Adrenal gland (tissue), 19 donors: ENCODE measurements at places on chromosomes 11 and 22. TPM values are rescaled to one million over a fixed set of nuclear protein-coding genes. Genes with fewer than 3 reads are reported as not detected.

DNA sequence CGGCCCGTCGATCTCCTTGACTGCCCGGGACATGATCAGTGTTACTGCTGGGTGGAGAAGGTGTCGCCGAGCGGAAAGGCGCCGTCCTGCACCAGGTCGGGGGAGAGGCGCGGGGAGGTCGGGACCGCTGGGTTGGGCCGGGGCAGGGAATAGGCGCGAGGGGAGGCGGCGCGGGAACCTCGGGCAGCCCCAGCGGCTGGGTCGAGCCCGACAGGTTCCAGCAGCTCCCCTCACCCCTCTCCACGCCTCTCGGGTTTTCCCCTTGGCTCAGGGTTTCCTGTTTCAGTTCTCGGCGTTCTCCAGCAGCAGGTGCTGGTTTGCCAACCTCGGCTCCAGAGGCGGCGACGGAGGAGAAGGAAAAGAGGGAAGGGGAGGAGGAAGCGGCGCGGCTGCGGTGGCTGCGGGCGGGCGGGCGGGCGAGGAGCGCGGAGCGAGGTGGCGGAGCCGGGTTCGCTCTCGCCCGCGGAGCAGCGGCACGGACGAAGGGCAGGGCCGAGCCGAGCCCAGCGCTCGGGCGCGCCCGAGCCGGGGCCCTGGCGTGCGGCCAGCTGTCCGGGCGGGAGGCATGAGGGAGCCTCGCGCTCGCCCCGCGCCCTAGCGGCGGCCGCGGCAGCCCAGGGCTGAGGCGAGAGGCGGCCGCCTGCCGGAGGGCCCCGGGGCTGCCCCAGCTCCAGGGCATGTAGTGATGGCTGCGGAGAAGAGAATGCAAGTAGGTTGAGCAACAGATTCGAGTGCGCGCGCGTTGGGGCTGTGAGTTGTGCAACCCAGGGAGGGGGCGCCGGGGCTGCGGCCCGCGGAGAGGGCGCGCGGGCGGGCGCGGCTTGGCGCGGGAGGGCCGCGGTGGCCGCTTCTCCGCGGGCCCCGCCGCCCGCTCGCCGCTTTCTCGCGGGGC, at the start of gene ZC3H12C:
Gene ZC3H12C, plus strand, starts transcription at position 878 of the 892 bp plus-strand sequence. CDS start 20 bp downstream, outside the sequence.
- H3K27ac ChIP-seq = peak within 1 kb of the TSS; percentile 97
- DNase-seq = peak; percentile 90

DNA sequence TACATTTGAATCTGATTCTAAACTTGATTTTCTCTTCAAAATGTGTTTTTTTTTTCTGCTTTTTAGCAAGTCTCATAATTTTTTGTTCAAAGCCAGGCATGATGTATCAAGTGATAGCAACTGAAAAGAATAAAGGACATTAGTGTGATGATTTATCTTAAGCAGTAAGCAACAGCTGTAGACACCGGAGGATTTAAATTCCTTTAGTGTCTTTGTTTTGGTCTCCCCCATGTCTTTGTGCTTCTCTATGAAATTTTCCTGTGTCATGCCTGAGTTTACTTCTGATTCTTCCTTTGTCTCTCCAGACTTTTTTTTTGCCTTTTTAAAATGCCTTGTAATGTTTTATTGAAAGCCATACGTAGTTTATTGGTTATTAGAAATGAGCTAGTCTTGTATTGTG, 934.2 kb upstream of the RAG2 start:
- DNase-seq = no peak
- no peaks in the 10 kb centered on the region for H3K4me1 ChIP-seq
- H3K36me3 ChIP-seq = no peaks in the 10 kb centered on the region
- no peak overlapping the region for H3K4me3 ChIP-seq
- no peak overlapping the region for H3K27ac ChIP-seq
- H3K27me3 ChIP-seq = no peaks in the 10 kb centered on the region

DNA sequence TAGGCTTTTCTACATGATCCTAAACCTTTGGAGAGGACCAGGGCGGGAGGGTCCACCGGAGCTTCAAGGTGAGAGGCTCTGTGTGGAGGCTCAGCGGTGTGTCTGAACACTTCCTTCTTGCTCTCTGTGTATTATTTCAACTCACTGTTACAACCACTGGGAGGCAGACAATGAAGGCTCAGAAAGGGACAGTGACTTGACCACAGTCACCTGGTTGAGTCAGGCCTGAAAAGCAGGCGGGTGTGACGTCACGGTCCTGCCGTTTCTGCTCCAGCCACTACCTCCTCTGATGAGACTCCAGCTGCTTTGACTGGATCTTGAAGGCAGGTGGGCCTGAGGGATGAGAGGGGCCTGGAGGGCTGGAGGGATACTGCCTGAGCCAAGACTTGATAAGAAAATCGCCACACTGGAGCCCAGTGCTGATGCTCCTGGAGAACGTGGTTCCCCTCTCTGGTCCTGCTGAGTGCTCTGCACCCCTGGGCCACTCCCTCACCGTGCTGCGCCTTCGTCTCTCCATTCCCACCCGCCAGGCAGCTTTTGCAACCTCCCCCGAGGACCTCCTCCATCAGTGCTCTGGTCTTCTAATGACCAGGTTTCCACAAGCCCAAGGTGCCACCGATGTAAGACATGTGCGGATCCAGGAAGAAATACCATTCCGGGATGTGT, 27.9 kb downstream of the KCNC1 start:
- H3K4me3 ChIP-seq = no peak overlapping the region
- H3K4me1 ChIP-seq = no peaks in the 10 kb centered on the region
- no peak for DNase-seq

DNA sequence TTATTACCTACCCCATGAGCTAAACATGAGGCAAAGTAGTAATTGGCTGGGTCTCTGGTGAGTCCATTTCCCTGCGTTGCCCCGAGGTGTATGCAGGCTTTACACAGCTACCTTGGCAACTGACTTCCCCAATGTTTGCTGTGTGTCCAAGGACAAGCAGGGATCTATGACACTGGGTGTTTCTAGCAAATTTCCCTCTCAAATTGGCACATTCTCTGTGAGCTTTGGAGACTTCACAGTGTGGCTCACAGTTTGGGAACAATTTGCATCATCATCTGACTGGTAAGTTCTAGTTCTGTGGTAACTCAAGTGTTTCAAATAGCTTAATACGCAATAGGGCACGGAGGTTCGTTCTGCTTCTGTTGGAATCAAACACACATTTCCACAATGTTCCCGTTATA, 12.5 kb downstream of the NNMT start:
- H3K27ac ChIP-seq = peak overlapping the region; percentile 77
- no peaks in the 10 kb centered on the region for H3K27me3 ChIP-seq
- H3K36me3 ChIP-seq = no peaks in the 10 kb centered on the region
- no peak for DNase-seq
- peaks cover 8% of the 10 kb centered on the region for H3K4me1 ChIP-seq
- H3K4me3 ChIP-seq = no peak overlapping the region

- no peaks in the 10 kb centered on the region for H3K27me3 ChIP-seq
- H3K27ac ChIP-seq = peak overlapping the region; percentile 6
- peaks cover 42% of the 10 kb centered on the region for H3K4me1 ChIP-seq
Measured at GRCh38 chr11:66951927-66952337, 6.3 kb downstream of the PC start.

DNA sequence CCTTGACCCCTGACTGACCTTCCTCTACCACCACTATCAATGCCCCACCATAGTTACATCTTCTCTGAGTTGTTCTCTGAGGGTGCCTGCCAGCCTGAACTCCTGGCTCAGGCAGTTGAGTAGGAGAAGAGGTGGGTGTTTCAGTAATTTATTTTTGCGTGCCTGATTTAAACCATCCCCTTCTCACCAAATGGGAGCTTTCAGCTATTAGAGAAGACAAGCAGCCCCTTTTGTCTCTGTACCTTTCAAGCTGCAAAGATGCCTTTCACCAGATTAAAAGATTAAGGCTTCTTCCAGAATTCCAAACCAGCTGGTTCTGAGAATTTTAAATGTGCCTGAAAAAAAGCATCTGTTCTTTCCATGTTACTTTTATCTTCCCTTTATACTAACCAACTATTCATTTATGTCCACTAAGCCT, 223.8 kb downstream of the FAM76B start:
- no peaks in the 10 kb centered on the region for H3K4me1 ChIP-seq
- H3K27me3 ChIP-seq = no peaks in the 10 kb centered on the region
- H3K36me3 ChIP-seq = no peaks in the 10 kb centered on the region
- DNase-seq = no peak

DNA sequence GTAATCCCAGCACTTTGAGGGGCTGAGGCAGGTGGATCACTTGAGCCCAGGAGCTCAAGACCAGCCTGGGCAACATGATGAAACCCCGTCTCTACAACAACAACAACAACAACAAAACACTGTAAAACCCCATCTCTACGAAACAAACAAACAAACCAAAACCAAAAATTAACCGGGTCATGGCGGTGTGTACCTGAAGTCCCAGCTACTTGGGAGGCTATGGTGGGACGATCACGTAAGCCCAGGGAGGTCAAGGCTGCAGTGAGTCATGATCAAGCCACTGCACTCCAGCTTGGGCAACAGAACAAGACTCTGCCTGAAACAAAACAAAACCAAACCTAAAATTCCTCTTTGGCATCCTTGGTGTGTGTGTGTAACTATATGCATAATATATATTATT, 7.0 kb upstream of the POLA2 start:
- H3K4me3 ChIP-seq = no peak overlapping the region
- no peaks in the 10 kb centered on the region for H3K4me1 ChIP-seq
- no peak overlapping the region for H3K27ac ChIP-seq
- no peaks in the 10 kb centered on the region for H3K27me3 ChIP-seq
- DNase-seq = peak; percentile 52

DNA sequence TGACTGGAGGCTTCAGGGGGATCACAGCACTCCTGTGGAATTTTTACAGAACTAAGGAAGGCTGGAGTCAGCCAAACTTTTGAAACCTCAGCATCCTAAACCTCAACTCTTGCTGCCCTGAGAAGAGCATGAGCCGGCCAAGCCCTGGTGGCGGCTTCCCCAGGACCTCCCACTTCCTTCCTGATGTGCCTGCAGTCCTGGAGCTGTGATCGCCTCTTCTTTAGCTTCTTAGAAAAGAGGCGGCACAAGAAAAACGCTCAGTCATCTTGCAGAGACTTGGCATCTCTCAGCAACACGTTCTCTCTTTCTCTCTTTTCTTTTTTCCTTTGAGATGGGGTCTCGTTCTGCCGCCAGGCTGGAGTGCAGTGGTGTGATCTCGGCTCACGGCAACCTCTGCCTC, 40.4 kb upstream of the AMPD3 start:
- no peaks in the 10 kb centered on the region for H3K36me3 ChIP-seq
- peak overlapping the region; percentile 18 for H3K27ac ChIP-seq
- H3K27me3 ChIP-seq = no peaks in the 10 kb centered on the region
- peak; percentile 66 for DNase-seq
- peaks cover 11% of the 10 kb centered on the region for H3K4me1 ChIP-seq
- no peak overlapping the region for H3K4me3 ChIP-seq

The BTG4 gene
- total RNA-seq = not detected

The CHRM1 gene
- total RNA-seq = 2.8 TPM

The HORMAD2 gene
- not detected for total RNA-seq

The OR56A3 gene
- not detected for total RNA-seq
